ENCODE measurements at places on chromosomes 6 and 20. TPM values are rescaled to one million over a fixed set of nuclear protein-coding genes. Genes with fewer than 3 reads are reported as not detected.

DNA sequence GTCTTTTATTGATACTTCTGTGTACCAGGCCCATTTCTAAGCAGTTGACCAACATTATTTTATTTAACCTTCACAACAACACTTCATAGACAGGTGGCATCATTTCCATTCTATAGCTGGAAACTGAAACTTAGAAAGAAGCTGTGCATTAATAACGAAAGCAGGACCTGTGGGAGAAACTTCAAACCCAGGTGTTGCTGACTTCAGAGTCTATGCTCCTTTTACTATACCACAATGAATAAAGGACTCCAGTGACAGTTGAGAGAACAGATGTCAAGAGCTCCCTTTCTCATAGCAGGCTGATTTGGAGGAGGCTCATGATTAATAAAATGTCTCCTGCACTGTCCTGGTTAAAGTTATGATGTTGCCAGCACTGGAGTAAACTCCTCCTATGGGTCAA, 56.6 kb upstream of the POU3F2 start:
- no peak for DNase-seq

The CNKSR3 gene
- polyA plus RNA-seq, result 13.4 TPM

DNA sequence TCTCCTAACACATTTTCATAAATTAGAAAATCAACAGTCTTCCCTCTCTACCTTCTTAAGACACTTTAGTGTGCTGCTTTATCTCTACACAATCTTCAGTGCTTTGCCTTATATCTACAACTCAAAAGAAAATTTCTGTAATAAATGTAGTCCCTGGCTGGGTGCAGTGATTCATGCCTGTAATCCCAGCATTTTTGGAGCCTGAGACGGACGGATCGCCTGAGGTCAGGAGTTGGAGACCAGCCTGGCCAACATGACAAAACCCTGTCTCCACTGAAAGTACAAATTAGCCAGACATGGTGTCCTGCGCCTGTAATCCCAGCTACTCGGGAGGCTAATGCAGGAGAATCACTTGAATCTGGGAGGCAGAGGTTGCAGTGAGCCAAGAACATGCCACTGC, 9.7 kb upstream of the EDN1 start:
- no peak for DNase-seq

DNA sequence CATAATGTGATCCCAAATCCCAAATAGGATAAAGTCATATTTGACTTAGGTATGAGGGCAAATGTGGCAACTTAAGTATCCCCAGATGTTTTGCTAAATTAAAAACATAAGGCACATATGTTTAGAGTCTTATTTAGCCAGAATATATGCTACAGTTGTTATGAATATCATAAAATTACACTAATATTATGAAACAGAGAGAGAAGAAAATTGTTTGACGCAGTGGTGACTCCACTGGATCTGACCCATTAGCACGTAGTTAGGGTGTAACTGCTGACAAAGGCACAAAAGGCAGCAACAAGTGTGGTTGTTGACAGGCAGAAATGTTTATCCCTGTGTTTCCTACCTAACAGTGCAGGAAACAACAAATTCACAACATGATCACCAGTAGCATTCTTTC, 152.4 kb upstream of the THBS2 start:
- no peak for DNase-seq

GRCh38 chr6:91291071-91291470, 704.2 kb upstream of the MAP3K7 start:
- DNase-seq, result no peak

GRCh38 chr6:139327038-139327437, 35.2 kb upstream of the TXLNB start:
- DNase-seq, result no peak

- DNase-seq, result no peak
Observed at GRCh38 chr6:50591135-50591534, 122.2 kb upstream of the TFAP2D start.

DNA sequence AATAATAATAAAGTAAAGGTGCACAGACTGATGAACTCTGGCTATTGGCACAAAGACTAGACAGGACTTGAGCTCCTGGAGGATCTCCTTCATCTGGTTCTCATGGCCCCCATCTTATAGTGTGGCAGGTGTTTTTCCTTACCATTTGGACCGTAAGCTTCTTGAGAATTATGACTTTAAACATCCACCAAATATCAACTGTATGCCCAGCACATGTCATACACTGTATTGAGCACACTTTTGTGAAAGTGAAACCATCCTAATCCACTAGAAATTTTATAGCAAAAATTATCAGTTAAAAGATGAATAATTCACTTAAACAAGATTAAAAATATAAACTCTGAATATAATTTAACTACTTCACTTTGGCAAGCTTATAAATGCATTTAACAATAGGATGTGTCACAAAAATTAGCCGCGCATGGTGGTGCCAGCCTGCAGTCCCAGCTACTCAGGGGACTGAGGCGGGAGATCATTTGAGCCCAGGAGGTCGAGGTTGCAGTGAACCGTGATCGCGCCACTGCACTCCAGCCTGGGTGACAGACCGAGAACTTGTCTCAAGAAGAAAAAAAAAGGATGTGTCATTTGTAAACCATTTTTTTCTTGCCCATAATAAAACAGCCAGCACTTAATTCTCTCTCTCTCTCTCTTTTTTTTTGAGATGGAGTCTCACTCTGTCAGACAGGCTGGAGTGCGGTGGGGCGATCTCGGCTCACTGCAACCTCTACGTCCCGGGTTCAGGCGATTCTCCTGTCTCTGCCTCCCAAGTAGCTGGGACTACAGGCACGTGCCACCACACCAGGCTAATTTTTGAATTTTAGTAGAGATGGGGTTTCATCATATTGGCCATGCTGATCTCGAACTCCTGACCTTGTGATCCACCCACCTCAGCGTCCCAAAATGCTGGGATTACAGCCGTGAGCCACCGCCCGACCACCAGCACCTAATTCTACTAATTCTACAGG, 9.1 kb downstream of the HIVEP2 start:
- no peak for DNase-seq

DNA sequence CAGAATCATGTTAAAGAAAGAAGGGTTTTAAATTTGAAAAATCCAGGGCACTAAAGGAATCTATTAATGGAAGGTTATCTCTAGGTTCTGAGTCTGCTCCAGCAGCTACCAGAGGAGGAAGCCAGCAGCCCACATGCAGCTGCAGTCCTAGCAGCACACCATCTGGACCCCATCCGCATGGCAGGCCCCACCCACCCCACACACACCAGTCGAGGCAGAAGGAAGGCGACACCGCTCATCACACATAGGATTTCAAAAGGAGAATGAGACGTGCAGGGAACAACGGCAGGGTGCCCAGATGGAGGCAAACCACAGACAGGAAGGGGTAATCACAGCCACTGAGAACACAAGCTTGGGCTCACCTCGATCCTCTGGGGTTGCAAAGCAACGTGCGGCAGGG, 78.9 kb downstream of the GINS1 start:
- no peak for DNase-seq

- no peak for DNase-seq
Observed at GRCh38 chr6:95599706-95600105, 22.4 kb downstream of the MANEA start.

The SCUBE3 gene
- 0.82 TPM for polyA plus RNA-seq

DNA sequence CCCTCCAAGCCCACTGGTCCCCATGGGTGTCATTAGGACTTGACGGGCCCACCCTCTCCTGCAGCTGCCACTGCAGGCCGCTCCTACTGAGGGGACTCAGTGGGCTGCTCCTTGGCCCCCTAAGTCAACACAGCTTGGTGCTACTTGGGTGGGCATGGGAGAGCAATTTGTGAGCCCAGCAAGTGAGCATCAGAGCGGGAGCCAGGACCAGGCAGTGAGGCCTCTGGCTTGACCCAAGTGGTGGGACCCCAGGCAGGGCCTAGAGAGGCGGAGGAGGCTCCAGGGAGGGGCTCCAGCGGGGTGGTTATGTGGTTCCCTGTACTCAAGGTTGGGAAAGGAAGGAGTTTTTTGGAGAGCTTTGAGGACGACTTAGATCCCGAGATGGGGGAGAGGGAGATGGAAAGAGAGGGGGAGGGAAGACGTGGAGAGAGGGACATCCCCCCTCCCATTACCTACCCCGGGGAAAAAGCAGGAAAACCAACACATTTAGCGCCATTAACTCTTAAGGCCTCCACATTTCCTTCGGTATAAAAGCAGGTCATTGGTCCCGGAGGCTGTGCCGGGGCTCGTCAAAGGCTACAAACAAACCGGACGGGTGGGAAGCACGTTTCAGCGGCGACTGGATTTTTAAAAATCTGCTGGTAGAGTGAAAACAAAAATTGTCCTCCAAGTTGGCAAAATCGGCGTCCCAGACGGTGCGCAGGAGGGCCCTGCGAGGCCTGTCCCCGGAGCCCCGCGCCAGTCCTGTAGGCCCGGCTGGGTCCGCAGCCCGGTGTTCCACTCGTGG, 8.8 kb downstream of the FOXC1 start:
- DNase-seq, result no peak

GRCh38 chr20:57434390-57434700, 43.1 kb downstream of the RBM38 start:
- DNase-seq, result no peak

DNA sequence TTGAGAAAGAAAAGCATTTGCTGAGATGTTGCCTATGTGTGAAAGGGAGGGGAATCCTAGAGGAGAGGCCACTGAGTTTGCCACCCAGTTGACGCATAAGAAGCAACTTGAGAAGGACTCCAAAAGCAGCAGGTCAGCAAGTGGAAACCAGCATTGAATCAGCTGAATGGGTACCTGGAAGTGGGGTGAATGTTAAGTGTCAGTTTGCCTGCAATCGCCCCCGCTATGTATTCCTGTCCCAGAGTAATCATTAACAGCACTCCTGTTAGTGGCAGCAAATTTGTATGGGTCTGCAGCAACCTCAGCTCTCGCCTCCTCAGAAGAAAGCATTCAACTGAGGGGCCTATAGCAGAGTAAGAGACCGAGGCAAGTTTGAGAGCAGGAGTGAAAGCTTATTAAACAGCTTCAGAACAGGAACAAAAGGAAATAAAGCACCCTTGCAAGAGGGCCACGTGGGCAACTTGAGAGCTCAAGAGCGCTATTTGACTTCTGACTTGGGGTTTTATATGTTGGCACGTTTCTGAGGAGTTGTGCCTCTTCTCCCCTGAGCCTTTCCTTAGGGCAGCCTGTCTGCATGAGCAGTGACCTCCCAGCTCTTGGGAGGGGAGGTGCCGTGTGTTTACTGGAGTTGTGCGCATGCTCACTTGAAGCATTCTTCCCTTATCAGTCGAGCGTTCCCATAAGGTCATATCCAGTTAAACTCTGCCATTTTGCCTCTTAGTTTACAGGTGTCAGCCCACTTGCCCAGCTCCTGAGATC, 122.6 kb upstream of the PHACTR1 start:
- DNase-seq, result no peak
